ENCODE measurements at places on chromosomes 4 and X. TPM values are rescaled to one million over a fixed set of nuclear protein-coding genes. Genes with fewer than 3 reads are reported as not detected.

Gene DUSP21
- total RNA-seq: not detected

- DNase-seq: no peak
Measured at GRCh38 chr4:121191361-121191760, 27.2 kb upstream of the TNIP3 start.

Gene TEX13D
- not detected for total RNA-seq

Gene RNF128
- 0.37 TPM for total RNA-seq

GRCh38 chrX:129689796-129690195, 35.0 kb upstream of the APLN start:
- no peak for DNase-seq

- no peak for DNase-seq
Measured at GRCh38 chr4:177118596-177118995, 191.1 kb upstream of the NEIL3 start.

- no peak for DNase-seq
Measured at GRCh38 chrX:16966752-16967448, 20.4 kb downstream of the REPS2 start.

Gene BST1
- total RNA-seq: 23.1 TPM

Gene SLAIN2
- total RNA-seq: 92.6 TPM

Gene TMEM31
- not detected for total RNA-seq

Gene TAB3
- 27.3 TPM for total RNA-seq

DNA sequence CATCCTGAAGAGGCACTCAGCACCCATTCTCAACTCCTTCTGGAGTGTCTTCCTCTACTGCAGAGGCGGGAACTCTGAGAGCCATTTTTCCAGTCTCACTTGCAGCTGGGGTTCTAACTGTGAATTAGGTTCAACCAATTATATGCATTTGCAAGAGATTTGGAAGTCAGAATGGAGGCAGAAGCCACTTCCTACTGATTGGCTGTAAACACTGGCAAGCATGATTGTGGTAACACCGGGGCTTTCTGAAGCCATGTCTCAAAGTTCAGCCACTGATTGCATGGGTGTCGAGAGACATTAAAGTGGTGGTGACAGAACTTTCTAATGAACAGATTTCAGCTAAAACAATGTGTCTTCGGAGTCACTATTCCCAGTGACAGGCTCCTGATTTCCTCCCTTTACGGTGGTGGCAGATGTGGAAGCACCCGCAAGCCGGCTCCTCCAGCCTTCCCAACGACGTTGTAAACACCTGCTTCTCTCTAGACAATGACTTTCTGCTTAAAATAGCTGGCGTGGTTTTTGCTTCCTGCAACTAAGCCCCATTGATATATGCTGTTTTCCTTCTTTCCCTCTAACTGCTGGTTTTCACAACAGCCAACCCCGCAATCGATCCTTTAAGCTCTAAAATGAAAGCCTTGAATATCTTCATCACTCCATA, 92.0 kb downstream of the IRF2 start:
- no peak for DNase-seq

Gene CTAG1A
- not detected for total RNA-seq

Gene SCRG1
- 0.25 TPM for total RNA-seq

All from omental fat pad (tissue), 4 donors.